CD8-positive, alpha-beta T cell (primary cell): ENCODE measurements at places on chromosomes 7 and 10.

GRCh38 chr10:110268971-110269370 is 35.7 kb downstream of the SMNDC1 start:
- no peak for DNase-seq

DNA sequence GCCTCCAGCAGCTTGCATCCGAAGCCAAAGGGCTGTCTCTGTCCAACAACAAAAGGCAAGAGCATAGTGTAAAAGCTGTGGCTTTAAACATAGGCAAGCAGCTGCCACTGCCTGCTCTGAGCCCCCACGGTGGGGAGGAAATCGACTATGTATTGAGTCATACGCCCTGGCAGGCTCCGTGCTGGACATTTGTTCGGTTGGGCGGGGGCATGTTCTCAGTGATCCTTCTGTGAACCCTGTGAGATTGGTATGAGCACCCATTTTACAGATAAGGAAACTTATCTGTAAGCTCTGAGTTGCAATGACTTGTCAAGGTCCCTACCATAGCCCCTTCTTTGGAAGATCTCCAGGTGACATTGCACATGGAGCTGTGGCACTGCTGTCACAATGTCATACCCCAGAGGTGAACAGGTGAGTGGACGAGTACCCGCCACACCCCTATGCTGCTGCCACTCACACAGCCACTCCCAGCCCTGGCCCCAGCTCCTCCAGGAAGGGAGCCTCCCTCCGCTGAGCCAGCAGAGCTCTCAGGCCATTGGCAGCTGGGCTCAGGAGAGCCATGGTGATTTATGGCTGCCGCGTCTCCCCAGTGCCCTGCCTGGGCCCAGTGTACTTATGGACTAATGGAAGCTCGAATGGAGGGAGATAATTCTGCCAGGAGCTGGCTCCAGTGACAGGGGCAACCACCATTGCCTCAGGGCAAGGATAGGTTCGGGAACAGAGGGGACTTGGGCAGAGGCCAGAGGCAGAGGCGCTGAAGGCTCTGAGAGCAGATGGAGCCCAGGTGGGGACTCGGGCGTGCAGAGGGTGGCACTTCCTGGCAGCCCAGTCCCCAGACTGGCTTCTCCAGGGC is 43.7 kb downstream of the UNC5B start:
- no peak for DNase-seq

DNA sequence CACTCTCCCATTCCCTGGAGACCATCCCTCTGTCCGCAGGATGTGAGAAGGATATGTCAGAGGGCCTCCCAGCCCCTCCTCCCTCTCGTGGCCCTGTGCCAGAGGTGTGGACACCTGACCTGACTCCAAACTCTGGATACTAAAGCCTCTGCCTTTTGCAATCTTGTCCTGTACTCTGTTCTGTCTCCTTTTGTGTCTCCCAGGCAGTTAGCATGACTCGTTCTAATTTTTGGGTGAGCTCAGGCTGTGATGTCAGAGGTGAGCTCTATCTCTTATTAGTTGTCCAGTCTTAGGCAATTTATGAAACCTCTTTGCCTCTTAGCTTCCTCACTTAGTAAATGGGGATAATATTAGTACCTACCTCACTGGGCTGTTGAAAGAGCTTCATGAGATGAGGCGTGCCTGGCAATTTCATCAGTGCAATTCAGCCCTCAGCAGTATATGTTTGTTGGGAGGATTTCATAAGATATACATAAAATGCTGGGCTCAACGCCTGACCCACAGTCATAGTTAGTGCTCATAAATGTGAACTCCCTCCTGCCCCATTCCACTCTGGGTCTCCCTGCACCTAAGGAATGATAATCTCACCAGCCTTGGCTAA is 10.9 kb downstream of the MARVELD1 start:
- no peak for DNase-seq

- no peak for DNase-seq
These were observed 56.4 kb downstream of the KAT6B start for GRCh38 chr10:74882831-74883230.
